CD4-positive, alpha-beta T cell treated with Interleukin-4 for 4 hours (primary cell): ENCODE measurements at places on chromosomes 7 and 10.
A peak's percentile ranks its signal among the peaks of the same experiment; 100 is the strongest.

DNA sequence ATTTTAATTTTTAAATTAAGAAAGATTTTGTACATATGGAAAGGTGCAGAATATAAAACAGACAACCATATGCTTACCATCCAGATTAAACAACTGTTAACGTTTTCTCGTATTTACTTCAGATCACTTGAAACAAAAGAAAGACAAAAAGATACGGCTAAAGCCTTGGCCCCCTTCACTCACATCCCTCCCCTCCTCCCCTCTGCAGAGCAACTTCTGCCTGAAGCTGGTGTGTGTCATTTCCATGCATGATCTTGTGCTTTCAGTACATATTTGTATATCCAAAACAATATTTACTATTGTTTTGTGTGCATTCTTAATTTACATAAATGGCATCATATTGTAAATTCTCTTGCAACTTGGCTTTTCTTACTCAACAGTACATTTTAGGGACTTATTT is 68.5 kb upstream of the ANKRD1 start:
- no peak for DNase-seq

- DNase-seq: no peak
These were observed 231.2 kb downstream of the SNX13 start for GRCh38 chr7:17709127-17709526.

GRCh38 chr10:36872702-36873393 is 252.6 kb upstream of the ANKRD30A start:
- no peak for DNase-seq

- DNase-seq: no peak
These were observed 66.8 kb downstream of the UPF2 start for GRCh38 chr10:11975795-11976194.

- no peak for DNase-seq
These were observed 125.3 kb downstream of the SORCS3 start for GRCh38 chr10:104766341-104766740.

DNA sequence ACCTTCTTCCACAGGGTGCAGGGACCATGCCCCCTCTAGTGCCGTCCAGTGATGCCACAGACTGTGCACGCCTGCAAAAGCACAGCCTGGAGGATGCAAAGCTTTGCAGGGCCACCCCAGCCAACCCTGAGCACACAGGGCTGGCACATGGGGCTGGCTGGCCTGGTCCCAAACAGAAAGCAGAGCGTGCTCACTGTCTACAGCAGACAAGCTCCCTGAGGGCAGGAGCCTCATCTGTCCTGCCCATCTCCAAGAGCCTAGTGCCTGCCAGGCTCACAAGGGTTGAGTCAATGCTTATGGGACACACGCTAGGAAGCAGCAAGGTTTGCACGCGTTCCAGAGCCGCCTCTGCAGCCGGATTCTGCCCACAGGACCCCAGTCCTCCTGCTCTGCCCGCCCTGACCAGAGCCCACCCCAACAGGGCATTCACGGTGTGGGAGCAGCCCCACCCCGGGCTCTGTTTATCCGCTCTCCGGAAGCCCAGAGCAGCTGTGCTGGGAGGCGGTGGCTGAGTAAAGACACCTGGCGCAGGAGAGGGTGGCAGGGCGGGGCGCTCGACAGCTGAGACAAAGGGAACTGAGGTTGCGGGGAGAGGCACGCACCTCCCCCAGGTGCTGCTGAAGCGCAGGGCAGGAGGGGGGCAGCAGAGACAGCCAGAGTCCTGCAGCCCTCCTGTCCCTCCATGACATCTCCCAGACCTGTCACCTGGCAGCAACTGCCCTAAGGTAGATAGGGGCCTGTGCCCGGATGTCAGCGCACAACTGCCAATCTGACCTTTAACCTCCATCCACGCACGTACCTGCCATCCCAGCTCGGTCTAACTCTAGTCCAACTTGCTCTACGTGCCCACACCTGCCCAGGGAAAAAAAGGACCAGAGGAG is 4.3 kb downstream of the KCNH2 start:
- peak; percentile 16 for DNase-seq

GRCh38 chr7:30743371-30744074 is 8.4 kb upstream of the INMT start:
- no peak for DNase-seq

GRCh38 chr10:80529604-80530003 is 8.1 kb upstream of the SH2D4B start:
- peak; percentile 43 for DNase-seq

DNA sequence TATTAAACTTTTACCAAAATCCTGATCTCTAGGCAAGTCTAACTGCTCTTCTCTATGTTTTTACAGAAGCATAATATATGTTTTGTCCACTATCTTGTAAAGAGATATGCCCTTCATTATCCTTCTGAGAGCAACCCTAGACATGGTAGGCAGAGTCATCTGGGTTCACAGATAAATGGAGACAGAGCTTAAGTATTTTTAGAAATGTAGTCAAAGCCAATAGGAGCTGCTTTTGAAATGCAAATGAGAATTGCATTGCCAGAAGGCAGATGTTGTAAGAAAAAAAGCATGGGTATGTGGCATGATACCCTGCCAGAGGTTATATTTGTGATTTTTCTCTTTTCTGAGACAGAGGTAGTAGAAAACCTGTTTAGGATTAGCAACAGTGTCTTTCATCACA is 964.8 kb downstream of the SORCS3 start:
- DNase-seq: no peak

DNA sequence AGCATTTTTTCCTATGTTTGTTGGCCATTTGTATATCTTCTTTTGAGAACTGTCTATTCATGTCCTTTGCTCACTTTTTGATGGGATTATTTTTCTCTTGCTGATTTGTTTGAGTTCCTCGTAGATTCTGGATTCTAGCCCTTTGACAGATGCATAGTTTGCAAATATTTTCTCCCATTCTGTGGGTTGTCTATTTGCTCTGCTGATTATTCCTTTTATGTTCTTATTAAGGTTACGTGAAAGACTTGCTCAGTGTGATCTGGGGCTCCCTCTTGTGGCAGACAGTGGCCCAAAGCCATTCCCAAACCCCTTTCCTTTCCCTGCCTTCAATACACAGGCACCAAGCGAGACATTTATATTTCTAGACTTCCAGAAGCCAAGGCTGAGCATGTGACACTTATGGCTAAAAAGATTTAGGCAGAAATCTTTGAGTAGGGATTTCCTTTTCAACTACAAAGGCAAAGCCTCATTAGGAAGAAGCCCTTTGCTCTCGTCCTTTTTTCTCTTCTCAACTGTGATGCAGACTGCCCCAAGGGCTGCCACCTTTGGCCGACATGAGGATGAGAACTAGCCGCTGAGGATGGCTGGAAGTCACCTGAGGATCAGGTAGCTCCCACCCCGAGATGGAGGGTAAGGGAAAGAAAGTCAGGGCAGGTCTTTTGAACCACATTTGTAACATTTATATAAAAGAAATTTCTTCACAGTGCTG is 23.6 kb downstream of the ST8SIA6 start:
- peak; percentile 71 for DNase-seq

DNA sequence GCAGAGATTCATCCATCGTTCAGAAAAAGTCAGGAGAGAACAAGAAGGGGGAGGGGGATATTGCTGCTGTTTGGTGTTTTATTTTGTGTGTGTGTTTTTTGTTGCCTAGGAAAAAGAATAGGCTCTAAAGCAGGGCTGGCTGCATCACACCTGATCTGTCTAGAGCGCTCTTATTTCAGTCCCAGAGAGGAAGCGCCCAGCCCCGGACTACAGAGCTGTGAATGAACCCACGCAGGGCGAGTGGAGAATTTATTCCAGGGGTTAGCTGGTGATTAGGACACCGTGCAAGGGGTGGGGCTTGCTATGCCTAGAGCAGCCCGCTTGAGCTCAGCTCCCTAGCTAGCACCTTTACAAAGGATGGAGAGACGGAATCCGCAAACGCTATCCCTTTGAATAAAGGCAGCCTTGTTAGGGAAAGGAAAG is 621 bp upstream of the FAM13C start:
- DNase-seq: no peak

GRCh38 chr7:96021568-96021967 is 249.2 kb downstream of the DYNC1I1 start:
- no peak for DNase-seq

GRCh38 chr7:9125246-9125645 is 691.8 kb downstream of the NXPH1 start:
- DNase-seq: no peak

- no peak for DNase-seq
These were observed 117.3 kb downstream of the HIPK2 start for GRCh38 chr7:139660317-139661042.

DNA sequence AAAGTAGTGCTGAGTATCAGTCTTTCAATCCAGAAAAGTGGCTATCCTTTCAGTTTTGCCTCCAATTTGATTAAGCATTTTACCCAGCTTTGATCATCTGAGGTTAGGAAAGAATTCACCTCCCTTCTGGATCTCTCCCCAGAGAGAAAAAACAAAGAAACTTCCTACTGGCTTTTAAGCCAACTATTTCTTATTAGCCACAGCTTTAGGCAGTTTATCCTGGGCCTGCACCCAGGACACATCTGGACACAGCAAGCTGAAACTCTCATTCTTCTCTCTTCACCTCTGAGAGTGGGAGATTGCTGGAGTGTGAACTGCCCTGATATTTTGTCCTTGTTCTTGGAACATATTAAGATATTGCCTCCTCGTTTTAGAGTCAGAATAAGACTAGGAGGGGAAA is 43.5 kb upstream of the LSM8 start:
- no peak for DNase-seq

GRCh38 chr10:32650246-32650655 is 204.3 kb downstream of the CCDC7 start:
- peak; percentile 33 for DNase-seq

DNA sequence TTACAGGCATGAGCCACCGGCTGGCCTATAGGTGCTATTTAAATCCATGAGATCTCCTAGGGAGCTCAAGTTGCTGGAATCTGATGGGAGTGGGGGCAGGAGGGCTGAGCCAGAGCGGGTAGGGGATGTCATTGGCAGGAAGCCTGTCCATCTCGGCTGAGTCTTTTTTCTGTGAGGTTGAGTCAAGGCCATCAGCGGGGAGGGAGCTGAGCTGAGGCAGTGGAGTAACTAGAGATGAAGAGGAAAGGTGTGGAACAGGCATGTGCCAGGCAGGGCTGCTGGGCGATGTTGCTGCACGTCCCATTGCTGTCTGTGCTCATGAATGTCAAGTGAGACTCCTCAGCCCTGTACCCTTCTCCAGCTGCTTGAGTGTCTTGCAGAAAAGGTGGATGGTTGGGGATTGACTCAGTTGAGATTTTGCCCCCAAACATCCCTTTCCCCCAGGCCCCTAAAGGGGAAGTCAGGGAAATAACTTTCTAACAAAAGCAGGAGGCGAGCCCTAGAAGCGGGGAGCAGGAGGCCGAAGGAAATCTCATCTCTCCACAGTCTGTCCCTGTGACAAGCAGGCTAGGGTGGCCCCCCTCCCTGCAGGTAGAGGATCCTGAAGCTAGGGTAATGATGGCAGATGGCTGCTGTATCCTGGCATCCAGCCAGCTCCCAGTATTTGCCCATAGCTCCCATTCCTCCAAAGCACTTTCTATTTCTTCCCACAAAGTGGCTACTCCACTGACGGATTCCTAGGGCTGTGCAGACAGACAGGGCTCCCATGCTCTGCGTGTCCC is 5.4 kb downstream of the ATP6V1F start:
- no peak for DNase-seq

GRCh38 chr10:6108631-6109443 is 20.0 kb downstream of the RBM17 start:
- DNase-seq: peak; percentile 63

DNA sequence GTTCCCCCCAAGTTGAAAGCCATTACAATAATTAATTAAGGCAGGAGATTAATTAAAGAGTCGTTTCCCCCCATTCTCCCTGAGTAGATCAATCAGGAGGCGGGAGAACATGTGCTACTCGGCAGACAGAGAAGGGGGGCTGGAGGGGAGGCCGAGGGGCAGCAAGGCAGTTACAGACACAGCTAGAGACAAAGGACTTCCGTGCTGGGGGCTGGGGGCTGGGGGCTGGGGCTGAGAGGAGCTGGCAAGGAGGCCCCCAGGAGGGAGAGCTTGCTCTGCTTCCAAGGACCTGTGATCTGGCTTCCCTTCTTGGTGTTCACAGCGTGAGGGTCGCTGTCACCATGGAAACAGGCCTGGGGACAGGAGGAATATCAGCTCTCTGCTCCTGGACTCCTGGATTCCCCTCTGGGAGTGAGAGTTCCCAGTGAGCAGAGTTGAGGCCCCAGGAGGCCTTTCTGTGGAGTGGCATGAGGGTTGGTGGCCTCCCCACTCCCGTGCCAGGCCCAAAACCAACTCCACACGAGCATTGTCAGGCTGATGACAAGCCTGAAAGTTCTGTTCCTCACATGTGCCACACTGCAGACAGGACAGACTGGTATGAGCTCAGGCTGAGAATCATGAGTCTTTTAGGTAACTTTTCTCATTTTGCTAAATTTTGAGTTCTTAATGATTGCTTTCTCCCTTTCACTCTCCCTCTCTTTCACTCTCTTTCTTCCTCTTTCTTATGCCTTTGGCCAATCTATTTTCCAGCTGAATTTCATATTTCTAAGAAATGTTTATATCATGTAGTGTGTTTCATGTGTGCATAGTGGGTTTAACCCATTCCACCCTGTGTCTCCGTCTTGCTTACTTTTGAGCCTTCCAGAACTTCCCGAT is 16.4 kb downstream of the FAM241B start:
- DNase-seq: no peak

DNA sequence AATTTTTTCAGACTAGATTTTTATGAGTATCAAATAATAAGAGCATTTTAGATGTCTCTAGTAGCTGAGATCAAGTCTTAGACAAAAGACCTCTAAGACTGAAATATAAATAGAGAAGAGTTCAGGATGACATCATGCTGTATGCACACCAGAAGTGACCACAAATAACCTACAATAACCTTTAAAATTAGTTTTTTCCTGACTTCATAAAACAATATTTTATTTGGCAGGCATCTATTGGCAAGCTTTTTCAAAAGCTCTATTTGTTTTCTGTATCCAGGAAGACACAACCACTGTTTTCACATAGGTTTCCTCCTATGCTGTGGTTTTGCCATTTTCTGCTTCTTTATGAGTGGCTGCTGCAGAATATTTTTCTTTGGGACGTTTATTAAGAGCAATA is 359.1 kb downstream of the CRPPA start:
- no peak for DNase-seq

DNA sequence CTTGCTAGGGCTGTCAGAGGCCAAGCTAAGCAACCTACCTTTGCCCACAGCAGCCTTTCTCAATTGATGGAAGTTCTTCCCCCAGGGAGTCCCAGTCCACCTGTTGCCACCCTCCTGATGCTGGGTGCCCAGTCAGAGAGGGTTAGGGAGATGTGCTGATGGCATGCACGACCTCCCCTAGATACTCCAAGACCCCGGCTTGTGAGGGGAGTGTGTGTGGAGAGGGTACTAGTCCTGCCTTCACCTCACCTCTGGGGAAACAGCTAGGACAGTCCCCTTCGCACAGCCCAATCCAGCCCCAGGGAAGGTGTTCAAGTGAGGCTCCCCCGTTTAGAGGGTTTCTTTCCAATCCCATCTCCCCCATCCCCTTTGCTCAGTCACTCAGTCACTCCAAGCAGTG is 1.3 kb upstream of the UNC5B start:
- no peak for DNase-seq

DNA sequence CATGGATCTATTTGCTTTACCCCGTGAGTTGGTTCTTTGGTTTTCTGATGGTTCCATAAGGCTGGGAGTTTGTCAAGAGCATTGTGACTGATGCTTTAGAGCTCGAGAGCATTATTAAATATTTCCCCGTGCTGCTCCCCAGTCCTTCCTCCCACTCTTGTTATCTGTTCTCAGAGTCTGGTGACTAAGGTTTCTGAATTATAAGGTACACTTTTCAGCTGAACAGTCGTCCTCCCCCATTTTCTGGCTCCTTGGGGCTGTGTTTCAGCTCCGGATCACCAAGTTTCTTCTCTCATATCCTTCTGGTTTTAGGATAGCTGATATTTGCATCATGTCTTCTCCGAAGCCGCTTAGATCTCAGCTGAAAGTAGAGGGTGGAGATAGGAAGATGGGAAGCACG is 57.8 kb upstream of the CACNB2 start:
- DNase-seq: no peak

- no peak for DNase-seq
These were observed 18.7 kb downstream of the ZMIZ2 start for GRCh38 chr7:44767134-44767911.
